ENCODE measurements at places on chromosomes 6 and 20.

DNA sequence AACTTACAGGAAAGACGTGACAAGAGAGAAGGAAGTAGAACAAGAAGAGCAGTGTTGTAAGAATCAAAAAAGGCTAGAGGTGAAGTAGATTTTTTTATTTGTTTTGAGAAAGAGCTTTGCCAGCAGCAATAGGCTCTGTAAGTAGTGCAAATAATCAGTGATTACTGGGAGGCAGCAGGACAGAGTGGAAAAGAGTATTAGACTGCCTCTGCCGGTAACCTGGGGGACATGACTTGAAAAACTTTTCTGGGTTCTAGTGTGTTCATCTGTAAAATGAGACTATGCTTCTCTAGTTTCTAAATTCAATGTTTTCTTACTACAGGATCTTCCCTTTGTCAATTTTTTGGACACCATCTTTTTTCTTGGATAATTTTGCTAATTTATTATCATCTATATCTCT, 5.8 kb upstream of the IRAK1BP1 start:
- DNase-seq: no peak

DNA sequence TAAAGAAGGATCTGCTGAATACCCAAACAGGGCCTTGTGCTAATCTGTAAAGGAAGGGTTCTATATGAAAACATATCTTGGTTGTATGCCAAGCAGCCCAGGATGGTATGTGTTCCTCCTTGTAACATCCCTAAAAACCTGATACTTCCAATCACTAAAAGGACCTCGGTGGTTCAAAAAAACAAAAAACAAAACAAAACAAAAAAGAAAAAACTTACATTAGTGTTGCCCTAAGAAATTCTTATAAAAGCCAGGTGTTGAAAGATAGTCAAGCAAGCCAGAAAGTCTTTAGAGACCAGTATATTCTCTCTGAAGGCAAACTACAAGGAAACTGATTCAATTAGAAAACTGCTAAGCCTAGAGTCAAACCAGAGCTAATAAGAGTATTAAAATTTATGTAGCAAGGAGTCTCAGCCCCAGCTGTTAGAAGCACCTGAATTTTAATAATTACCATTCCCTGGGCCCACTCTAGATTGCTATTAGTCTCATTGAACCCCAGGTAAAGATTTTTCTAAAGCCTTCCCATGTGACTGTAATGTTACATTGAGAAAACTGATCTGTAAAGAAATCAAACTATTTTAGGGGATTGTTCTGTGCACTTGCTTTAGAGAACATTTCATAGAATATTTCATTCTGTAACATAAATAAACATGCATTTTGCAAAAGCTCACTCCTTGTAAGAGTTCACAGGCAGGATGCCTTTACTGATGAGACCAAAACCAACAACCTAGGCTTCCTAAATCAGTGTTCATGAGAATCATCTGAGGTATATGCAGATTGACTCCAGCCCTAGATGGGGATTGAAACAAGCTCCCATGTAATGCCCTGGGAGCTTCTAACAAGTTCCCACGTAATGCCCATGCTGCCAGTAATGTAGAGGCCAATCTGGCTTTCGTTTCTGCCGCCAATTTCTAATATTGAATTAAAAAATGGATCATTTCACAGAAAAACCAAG, 95.2 kb upstream of the BTN3A2 start:
- no peak for DNase-seq

- no peak for DNase-seq
Observed at GRCh38 chr6:139679516-139680179, 305.2 kb upstream of the CITED2 start.

DNA sequence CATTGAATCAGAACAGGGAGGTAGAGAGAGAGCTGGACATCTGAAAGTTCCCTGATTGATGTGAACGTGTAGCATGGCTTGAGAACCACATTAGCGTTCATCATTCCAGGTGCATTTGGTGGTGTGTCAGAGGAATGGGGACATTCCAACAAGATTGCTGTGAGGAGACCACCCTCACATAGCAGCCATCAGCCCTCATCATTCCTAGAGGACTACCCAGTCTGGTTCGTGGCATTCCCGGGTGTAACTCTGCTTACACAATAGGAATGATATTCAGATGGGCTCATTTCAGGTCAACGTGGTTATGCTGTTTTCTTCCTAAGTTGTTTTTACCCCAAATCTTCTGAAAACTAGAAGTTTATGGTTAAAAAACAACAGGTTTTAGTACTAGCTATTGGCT, 62.2 kb upstream of the KLHL31 start:
- DNase-seq: no peak

DNA sequence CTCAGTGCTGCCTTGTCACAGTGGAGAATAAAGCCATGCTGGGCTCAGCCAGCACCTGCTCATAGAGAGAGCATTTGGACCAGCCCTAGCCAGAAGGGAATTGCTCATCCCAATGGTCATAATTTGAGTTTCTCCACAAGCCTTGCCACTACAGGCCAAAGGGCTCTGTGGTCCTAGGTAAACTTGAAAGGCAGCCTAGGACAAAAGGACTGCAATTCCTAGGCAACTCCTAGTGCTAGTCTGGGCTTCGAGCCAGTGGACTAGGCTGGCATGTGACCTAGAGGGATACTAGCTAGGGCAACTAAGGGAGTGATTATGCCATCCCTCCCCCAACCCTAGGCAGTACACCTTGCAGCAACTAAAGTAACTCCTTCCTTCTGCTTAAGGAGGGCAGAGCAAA, 516.2 kb downstream of the BCKDHB start:
- no peak for DNase-seq

DNA sequence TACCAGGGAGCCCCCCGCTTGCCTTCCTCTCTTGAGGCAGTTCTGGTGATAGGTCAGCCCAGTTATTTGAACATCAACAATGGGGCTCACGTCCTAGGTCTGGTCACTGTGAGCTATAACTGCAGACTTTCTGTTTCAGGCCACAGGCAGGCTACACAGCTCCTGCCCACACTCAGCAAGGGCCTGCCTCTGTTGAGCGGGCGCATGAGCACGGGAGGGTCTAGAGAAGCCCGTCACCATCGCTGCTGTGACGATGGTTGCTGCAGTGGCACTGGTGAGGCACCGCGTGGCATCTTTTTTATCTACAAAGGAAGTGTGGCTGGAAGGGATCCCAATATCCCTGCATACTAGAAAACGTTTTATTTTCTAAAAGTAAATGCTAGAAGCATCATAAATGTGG, 77.8 kb downstream of the RAMACL start:
- no peak for DNase-seq

GRCh38 chr20:25243416-25243979, 4.4 kb upstream of the PYGB start:
- no peak for DNase-seq

DNA sequence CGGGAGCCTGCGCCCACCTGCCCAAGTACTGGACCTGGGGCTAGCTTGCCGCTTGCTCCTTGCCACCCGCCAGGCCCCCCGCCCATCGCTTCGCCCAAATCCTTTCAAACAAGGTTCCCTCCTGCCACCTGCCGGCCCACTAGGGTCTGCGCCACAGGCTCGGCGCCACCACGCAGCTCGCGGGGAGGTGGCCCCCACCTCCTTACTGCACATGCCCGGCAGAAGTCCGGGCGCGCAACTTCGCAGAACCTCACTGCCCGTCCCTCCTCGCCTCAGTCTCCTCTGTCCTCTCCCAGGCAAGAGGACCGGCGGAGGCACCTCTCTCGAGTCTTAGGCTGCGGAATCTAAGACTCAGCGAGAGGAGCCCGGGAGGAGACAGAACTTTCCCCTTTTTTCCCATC, 11.2 kb downstream of the GNAS-AS1 start:
- DNase-seq: no peak

DNA sequence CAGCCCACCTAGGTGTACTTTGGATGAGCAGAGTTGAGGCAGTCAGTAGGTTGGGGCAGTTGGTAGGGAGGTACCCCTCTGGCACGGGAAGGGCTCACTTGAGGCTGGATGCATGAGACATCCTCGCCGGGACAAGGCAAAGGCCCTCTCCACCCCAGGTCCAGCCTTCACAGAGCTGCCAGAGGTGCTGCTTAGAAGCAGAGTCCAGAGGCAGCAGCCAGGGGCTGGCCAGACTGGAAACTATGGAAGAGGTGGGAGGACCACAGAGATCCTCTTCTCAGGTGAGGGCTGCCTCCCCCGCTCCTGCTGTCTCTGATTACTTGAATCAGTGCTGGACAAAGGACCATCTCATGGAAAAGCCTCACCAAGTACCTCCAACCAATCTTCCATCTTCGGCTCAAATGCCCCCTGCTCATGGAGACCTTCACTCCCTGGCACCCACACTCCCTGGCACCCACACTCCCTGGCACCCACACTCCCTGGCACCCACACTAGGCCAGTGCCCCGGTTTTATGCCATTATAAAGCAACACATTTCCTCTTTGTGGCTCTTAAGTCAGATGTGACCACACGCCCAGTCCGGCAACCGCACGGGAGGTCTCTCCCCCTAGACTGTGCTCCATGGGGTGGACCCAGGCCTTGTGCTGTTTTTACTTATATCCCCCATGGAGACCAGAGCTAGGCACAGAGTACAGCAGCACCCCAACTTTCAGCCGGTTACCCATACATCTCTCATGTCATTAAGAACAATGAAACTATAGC, 100.1 kb downstream of the YTHDF1 start:
- no peak for DNase-seq

- DNase-seq: no peak
Observed at GRCh38 chr6:134169871-134170486, 117.6 kb upstream of the SLC2A12 start.

DNA sequence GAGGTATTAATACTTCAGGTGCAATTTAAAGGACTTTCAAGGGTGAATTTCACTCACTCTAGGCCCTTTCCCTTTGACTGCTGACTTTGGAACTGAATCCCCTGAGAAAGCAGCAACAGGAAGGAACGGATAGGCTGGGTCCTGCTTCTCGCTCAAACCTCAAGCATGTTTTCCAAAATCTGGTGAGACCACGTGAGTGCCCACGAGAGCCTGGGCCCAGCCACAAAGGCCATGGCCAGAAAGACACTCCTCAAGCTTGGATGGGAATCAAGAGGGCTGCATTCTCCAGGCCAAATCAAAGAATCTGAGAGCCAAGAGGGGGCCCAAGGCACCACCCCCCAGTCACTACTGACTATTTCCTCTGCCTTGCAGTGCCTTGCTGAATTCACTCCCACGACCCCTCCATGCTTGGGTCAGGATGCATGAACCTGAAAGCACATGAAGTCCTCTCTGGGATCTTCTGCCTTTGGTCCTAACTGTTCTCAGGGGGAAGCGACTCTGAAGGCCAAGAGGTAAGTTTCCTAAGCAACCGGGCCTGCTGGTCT, 146.1 kb downstream of the NFATC2 start:
- no peak for DNase-seq

DNA sequence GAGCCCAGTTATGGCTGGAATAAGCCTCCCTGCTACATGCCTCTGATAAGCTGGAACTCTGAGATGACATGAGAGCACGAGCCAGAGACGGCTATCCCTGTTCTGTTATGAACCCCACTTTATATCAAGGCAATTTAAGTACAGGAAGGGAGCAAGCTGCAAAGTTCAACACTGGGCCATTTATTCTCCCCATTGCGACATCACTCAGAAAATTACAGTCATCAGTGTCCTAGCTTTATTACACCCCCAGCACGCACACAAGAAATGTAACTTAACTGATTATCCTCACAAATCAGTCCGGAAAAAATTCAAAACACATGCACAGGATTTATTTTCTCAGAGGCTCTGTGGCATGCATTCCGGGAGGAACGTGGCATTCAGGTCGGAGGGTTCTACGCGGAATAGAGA, 125.3 kb upstream of the SLC2A12 start:
- DNase-seq: no peak

DNA sequence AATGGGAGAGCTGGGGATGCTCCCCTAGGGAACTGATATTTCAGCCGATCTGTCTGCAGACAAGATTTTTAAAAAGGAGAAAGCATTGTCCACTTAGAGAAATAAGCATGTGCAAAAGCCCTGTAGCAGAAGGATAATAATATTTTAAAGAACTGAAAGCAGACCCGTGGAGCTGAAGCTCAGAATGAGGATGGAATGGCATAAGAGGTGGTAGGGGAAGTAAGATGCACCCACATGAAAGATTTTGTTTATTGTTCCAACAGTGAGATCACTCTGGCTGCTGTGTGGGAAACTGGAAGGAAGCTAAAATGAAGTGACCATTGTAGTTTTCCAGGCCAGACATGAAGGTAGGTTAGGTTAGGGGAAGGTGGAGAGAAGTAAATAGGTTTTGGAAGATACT, 266.4 kb upstream of the PRDM1 start:
- DNase-seq: no peak

DNA sequence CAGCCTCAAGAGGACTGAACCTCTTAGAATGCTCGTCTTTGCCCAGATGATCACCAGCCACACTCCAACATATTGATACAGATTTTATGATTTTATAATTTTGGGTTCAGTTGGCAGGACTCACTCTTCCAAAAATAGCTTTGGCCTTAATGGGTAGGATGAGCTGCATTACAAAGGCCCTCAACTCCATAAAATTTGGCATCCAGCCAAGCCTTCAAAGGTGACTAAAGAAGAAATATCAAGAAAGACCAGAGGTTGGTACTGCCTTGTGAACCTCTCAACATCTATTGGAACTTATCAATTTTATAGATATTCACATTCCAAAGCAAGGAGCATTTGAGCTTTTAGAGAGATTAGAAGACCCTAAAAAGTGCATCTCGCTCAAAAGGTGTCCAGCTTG, 48.4 kb upstream of the SNAP25 start:
- no peak for DNase-seq

DNA sequence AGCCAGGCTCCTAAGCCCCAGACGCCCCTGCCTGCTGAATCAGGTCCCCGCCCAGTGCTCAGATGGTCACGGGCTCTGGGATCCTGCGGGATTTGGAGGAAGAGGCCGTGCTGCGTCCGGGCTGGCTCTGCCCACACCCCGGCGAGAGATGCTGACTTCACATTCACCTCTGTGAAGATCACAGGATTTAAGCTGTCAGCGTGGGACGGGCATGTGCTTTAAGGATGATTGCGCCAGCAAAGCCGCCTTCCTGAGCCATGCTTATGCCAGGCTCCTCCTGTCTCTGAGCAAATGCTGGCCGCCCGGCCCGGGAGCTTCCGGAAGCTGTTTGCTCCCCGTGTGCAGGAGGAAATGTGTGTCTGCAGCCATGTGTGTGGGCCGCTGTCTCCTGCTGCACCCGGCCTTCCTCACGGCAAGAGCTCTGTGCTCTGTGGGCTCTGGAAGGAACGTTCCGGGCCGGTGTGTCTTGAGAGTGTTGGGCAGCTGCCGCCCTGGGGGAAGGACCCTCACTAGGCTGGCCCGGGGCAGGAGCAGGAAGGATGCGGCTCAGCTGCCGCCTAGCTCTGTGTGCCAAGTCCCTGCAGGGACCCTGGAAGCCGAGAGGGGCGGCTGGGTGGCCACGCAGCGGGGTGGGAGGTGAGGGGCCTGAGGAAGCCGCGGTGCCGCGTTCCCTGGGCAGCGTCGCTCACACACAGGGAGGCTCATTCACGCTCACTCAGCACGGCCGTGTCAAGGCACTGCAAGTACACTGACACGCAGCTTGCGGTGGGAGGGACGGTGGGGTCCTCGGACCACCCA, 19.0 kb upstream of the BHLHE23 start:
- DNase-seq: no peak

- DNase-seq: no peak
Observed at GRCh38 chr6:117329926-117330325, 64.6 kb downstream of the VGLL2 start.

DNA sequence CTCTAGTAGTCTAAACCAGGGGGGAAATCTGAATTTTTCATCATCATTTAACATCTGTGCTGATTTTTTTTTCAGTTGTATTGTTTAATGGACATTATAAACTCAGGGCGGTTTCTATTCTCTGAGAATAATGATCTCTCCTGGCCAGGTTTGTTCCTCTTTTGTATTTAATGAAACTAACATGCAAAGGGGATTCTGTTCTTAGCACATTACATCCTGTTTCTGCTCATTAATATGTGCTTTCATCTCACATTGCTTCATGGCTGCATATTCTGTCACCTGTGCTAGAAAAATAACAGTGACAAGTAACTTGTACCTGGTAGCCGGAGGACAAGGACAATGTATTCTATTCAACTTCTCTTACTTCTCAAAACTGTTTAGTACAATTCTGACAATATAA, 806 bp downstream of the HLA-DOB start:
- no peak for DNase-seq

All from activated naive CD4-positive, alpha-beta T cell (primary cell).